Activated naive CD4-positive, alpha-beta T cell treated with Interleukin-2 at 50 U/mL for 16 hours (primary cell): ENCODE measurements at places on chromosomes 3 and 15.

DNA sequence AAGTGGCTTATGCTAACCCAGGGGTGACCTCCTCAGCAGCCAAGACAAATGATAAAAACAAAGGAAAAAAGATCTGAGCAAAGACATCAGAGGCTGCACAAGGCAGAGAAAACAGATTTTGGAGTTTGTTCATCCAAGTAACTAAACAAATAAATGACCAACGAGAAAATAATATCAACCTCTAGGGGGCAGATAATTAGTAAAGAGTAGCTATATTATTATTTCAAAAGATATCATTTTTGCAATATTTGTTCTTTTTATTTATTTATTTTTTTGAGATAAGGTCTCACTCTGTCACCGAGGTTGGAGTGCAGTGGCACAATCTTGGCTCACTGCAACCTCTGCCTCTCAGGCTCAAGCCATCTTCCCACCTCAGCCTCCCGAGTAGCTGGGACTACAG lies 101.8 kb downstream of the PCCB start:
- no peak for DNase-seq

DNA sequence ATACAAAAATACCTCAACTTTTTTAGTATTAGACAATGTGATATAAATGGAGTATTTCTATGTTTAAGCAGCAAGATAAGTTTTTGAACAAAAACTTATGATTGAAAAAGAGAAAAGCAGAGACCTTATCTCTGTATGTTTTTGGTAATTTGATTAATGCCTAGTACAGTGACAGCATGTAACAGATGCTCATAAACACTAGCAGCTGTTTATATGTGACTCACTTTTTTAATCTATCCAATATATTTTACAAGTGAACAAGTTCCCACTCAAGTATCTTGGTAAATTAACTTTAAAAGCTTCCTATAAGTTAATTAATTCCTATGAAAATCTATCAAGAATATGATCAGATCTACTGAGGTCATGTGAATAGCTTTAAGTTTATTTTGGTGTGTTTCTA lies 55.1 kb downstream of the NGLY1 start:
- DNase-seq: no peak

- no peak for DNase-seq
Measured at GRCh38 chr15:39447346-39447745, 133.5 kb upstream of the THBS1 start.

DNA sequence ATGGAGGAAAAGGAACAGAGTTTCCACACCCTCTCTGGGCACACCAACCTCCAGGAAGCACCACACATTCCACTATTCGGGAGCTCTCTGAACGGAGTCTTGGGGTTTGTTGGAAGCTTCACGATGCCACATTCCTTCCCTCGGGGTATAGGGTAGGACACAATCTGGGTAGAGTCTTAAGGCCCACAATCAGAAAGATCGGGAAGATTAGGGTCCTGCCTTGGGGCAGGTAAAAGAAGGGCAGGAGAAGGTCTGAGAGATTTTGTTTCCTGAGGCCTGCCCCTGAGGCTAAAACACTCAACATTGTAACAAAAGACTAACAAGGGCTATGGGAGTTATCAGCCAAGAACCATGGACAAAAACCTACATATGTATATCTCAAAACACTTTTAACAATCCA lies 89.2 kb upstream of the RAP2B start:
- DNase-seq: no peak

DNA sequence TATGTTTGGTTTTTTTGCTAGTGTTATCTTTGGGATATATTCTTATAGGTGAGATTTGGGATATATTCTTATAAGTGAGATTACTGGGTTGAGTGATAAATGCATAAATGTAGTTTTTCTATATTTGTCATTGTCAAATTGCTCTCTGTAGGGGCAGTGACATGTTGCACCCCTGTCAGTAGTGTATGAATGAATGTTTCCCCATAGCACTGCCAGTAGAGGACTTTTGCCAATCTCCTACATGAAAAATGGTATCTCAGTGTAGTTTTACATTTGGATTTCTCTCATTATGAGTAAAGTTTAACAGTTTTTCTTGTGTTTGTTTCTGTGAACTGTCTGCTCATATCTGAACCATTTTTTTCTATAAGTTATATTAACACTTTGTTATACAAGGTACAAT lies 13.6 kb downstream of the U2SURP start:
- DNase-seq: no peak

GRCh38 chr3:55884066-55884465 lies 397.0 kb upstream of the WNT5A start:
- DNase-seq: no peak

GRCh38 chr15:63296195-63296594 lies 18.8 kb downstream of the APH1B start:
- DNase-seq: no peak

- DNase-seq: no peak
Measured at GRCh38 chr15:69071260-69071659, 56.8 kb downstream of the NOX5 start.

GRCh38 chr3:143122608-143123352 lies 3.2 kb downstream of the CHST2 start:
- DNase-seq: no peak

DNA sequence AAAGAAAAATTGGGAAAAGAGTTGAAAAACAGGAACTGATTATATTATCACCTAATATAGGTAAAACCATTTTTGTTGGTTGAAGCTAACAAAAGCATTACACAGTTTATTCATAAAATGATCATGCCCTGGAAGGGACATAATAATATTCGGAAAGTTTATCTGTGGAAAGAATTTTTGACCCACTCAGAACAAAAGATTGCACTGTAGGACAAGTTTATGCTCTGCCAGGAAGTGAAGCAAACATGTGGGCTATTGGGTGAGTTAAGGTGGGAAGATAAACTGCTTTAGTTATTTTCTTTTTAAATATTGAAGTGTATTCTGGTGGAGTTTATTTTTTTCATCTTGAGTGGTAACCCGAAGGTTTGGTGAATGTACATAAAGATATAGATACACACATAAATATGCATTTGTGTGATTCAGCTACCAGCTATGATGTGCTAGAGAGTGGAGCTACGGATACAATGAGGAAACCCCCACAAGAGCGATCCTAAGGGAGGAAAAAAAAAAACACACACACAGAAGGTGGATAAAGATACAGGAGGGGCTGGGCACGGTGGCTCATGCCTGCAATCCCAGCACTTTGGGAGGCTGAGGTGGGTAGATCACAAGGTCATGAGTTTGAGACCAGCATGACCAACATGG lies 506.4 kb upstream of the THBS1 start:
- no peak for DNase-seq

DNA sequence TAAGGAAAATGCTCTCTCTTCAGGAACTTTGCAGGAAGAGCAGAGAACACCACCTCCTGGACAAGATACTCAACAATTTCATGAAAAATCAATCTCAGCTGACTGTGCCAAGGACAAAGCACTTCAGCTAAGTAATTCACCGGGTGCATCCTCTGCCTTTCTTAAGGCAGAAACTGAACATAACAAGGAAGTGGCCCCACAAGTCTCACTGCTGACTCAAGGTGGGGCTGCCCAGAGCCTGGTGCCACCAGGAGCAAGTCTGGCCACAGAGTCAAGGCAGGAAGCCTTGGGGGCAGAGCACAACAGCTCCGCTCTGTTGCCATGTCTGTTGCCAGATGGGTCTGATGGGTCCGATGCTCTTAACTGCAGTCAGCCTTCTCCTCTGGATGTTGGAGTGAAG lies 200.5 kb downstream of the AKAP13 start:
- DNase-seq: peak; percentile 53

GRCh38 chr3:108818404-108818803 lies 4.2 kb upstream of the TRAT1 start:
- DNase-seq: peak; percentile 51

DNA sequence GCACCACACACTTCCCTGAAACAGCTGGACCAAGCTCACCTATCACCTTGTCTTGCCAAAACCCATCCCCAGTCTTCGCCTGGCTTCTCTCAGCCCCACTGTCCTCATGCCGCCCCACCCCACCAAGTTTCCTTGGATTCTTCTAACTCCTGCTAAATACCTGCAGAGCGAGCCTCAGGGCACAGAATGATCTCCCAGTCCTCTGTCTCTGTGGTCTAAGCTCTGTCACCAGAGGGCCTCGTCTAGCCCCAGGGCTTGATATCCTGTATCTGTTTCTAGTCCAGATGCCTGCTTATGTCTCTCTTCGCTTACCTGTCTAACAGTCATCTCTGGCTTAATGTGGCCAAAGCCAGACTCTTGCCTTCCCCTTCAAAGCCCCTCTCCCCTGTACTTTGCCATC lies 9.7 kb downstream of the CCDC12 start:
- no peak for DNase-seq

- DNase-seq: no peak
Measured at GRCh38 chr3:9402410-9403228, 5.2 kb downstream of the SETD5 start.

GRCh38 chr3:195836476-195837135 lies 24.9 kb upstream of the MUC4 start:
- no peak for DNase-seq

DNA sequence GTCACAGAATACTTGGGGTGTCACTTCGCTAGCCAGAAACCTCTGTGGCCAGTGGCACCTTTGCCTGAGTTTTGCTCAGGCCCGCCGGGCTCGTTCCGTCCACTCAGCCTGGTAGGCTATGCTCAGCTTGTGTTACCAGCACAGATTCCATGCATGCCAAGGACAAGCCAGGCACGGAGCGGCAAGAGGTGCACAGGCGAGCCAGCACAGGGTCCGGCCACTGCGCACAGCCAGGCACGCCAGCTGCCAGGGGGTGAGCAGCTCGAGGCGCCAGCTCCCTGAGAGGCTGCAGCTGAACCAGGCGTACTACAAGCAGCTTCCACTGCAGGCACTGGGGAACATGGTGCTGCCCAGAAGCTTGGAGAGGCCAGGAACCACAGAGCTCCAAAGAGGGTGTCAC lies 14.7 kb downstream of the PCYT1A start:
- no peak for DNase-seq

GRCh38 chr15:79089331-79089889 lies 1.2 kb downstream of the RASGRF1 start:
- DNase-seq: no peak

GRCh38 chr3:99084826-99085225 lies 183.3 kb upstream of the DCBLD2 start:
- DNase-seq: no peak

DNA sequence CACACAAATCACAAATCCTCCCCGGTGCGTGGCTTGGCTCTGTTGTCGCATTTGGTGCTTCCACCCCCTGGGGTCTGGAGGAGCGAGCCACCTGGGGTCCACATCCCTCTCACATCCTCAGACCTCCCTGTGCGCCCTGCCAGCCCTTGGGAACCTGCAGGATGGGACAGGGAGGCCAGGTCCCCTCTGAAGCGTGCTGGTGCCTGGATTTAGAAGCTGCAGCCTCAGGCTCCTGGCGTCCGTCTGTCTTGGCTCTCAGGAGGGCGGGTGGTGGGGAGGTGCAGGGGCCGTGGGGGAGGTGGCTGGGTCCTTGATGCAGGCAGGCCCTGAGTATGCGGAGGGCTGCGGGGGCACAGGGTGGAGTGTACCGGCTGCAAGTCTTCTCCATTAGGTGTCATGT lies 38.4 kb downstream of the RGMA start:
- no peak for DNase-seq

- DNase-seq: no peak
Measured at GRCh38 chr3:127853681-127854080, 31.4 kb upstream of the MGLL start.

DNA sequence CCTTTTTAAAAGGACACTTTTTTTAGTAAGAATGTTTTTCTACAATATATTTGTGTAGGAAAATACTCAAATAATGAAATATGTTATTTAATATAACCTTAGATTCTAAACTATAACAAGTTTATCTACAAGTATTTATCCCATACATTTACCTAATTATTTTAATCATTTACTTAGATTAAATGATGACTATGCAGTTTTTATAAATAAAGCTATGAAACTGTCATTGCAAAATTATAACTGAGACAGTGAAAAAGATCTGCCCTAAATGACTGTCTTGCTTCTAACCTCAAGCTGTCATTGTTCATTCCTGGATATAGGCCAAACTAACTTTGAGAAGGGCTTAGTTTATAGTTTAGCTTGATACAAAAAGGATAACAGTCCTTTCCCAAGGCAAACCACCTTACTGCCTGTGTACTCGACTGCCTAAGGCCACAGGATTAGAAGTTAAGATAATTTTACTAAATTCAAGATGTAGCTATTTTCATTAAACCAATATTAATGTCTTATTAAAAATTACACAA lies 84.1 kb downstream of the GLDN start:
- DNase-seq: no peak

DNA sequence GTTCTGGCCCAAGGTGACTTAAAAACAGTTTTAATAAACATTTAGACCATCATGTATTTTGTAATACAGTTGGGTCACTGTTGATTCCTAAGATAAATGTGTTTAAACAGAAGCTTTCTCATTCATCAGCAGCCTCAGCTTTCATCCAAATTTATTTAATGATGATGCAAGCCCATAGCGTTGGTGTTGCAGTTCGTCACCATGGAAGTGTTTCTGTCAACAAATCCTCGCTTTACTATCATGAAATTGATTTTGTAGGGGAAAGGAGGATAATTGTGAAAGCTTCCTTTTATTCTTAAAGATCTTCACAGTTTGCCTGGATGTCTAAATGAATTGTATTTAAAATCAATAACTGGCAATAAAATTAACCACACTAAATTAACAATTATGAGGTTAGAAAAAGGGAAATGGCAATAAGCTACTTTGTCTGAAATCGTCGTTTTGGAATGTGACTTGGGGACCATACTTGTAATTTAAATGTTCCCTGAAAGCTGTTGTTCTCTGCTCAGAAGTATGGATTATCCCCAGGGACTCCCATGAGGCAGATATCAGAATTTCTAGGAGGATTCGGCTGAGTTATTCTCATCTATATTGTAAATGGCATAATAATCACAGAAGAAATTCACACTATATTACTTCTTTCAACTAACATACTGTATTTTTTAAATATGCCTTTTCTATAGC lies 29.0 kb downstream of the CMSS1 start:
- DNase-seq: no peak

DNA sequence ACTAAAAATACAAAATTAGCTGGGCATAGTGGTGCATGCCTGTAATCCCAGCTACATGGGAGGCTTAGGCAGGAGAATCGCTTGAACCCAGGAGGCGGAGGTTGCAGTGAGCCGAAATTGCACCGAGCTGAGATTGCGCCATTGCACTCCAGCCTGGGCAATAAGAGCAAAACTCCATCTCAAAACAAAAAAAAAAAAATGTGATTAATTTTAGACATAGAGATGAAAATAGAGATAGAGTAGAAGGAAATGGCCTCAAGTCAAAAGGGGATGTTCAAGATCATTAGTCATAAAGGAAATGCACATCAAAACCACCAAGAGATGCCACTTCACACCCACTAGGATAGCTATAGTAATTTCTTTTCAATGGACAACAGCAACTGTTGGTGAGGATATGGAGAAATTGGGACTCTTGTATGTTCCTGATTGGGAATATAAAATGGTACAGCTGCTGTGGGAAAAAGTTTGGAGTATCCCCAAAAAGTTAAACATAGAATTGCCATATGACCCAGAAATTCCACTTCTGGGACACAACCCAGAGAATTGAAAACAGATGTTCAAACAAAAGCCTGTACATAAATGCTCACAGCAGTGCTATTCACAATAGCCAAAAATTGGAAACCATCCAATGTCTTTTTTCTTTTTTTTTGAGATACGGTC lies 55.4 kb downstream of the ABHD2 start:
- no peak for DNase-seq

GRCh38 chr15:100276506-100276905 lies 65.3 kb downstream of the ADAMTS17 start:
- no peak for DNase-seq

GRCh38 chr3:3586336-3586735 lies 212.9 kb upstream of the LRRN1 start:
- DNase-seq: no peak
